ENCODE measurements at places on chromosomes 16 and 17.

GRCh38 chr17:42750739-42751344 lies 6.0 kb upstream of the EZH1 start:
- H3K36me3 ChIP-seq: no peaks in the 10 kb centered on the region
- no peak for DNase-seq
- peaks cover 2% of the 10 kb centered on the region for H3K4me1 ChIP-seq

DNA sequence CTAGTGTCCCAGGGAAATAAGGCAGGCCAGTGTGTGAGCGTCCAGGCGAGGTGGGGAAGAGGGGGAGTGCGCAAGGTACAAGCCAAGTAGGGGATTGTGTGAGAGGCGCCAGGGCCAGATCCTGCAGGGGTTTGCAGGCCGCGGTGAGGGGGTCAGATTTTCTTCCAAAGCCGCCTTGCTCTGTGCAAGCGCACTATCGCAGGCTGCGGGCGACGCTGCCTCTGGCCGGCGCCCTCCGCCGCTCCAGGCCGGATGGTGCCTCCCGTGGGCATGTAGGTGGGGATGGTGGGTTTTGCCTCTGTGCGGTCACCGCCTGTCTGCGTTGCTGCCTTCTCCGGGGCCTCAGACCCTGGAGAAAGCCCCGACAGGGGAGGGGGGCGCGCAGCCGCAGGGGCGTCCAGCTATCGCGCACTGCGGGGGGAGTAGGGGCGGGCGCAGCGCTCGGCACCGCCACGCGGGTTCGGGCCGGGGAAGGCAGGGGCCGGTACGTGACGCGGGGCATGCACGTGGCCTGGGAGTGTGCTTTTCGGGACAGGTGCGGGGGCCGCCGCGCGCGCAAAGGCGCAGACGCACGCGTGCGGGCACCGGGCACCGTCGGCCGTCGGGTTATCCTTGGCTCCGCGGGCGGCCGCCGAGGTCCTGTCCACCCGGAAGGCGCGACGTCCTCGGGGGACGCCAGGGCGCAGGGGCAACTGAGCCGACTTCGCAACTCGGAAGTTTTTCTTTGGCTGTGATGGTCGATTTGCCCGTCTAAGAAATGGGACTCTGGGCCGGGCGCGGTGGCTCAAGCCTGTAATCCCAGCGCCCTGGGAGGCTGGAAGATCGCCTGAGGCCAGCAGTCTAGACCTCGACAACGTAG lies 1.1 kb upstream of the HAPSTR1 start:
- H3K4me3 ChIP-seq: peak overlapping the region; percentile 84
- peak overlapping the region; percentile 90 for H3K27ac ChIP-seq
- DNase-seq: no peak
- H3K27me3 ChIP-seq: no peaks in the 10 kb centered on the region
- H3K36me3 ChIP-seq: peaks cover 5% of the 10 kb centered on the region

- no peaks in the 10 kb centered on the region for H3K4me1 ChIP-seq
- no peak overlapping the region for H3K4me3 ChIP-seq
- no peak for DNase-seq
- H3K27me3 ChIP-seq: no peaks in the 10 kb centered on the region
- no peak overlapping the region for H3K27ac ChIP-seq
Observed at GRCh38 chr17:43879723-43880419, 27.5 kb downstream of the MPP2 start.

DNA sequence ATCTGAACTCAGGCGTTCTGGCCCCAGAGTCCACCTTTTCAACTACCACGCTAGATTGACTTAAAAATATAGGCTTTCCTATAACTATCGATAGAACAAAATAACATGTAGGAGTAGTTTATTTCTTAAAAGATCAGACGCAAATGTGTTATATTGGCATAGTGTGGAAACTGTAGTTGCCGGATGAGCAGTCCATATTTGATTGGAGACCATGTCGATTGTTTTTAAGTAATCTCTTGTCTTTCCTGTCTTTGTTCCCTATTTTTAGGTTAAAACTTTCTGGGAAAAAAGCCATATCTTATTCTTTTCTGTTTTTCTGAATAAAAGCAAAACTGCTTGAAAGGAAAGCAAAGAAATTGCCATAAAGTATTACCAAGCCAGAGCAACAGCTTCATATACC lies 53.1 kb downstream of the GAN start:
- H3K4me3 ChIP-seq: no peak overlapping the region
- peaks cover 9% of the 10 kb centered on the region for H3K36me3 ChIP-seq
- H3K27ac ChIP-seq: no peak overlapping the region
- DNase-seq: no peak
- no peaks in the 10 kb centered on the region for H3K27me3 ChIP-seq
- H3K4me1 ChIP-seq: no peaks in the 10 kb centered on the region

DNA sequence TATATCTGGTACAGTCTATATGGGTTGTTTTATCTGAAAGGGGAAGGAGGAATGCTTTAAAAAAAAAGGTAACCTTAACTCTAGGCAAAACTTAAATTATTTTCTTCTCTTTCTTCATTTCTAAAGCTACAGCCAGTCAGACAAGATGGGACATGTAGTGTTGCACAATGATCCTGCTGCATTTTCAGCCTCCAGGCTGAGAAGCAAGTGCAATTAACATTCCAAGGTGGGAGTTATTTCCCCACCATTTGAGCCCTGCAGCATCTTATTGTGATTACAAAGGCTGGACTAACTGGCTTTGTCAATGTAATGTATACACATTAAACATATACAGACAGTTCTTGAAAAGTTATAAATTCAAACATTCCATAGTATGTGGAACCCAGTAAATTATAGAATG lies 22.6 kb upstream of the NF1 start:
- no peak overlapping the region for H3K27ac ChIP-seq
- DNase-seq: no peak
- no peaks in the 10 kb centered on the region for H3K36me3 ChIP-seq
- H3K4me1 ChIP-seq: no peaks in the 10 kb centered on the region

- no peak overlapping the region for H3K4me3 ChIP-seq
- no peak for DNase-seq
- peak overlapping the region; percentile 48 for H3K27ac ChIP-seq
- peaks cover 42% of the 10 kb centered on the region for H3K4me1 ChIP-seq
Observed at GRCh38 chr17:62823111-62823893, 15.2 kb upstream of the MARCHF10 start.

- H3K4me3 ChIP-seq: peak overlapping the region; percentile 98
- no peak for DNase-seq
- peaks cover 50% of the 10 kb centered on the region for H3K4me1 ChIP-seq
- peak overlapping the region; percentile 88 for H3K27ac ChIP-seq
Observed at GRCh38 chr16:30355954-30356308, 823 bp upstream of the CD2BP2 start.
